Activated CD8-positive, alpha-beta memory T cell treated with anti-CD3 and anti-CD28 coated beads for 1 hour (primary cell): ENCODE measurements at places on chromosomes 5 and 9.

DNA sequence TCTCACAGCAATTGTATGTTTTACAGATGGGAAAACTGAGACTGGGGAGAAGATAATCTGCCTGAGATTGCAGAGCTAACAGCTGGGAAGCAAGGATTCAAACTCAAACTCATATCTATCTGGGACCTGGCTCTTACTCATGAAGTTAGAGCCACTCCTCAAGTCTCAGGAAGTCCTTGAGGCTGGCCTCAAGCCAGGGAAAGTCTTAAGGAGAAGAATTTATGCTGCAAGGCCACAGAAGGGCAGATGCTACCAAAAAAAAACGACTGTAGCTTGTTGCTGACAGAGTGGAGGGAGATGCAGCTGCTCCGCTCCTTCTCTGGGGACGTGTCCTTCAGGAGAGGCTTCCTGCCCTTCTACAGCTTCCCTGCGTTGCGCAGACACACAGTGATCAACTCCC lies 39.8 kb downstream of the BARHL1 start:
- DNase-seq, result no peak

DNA sequence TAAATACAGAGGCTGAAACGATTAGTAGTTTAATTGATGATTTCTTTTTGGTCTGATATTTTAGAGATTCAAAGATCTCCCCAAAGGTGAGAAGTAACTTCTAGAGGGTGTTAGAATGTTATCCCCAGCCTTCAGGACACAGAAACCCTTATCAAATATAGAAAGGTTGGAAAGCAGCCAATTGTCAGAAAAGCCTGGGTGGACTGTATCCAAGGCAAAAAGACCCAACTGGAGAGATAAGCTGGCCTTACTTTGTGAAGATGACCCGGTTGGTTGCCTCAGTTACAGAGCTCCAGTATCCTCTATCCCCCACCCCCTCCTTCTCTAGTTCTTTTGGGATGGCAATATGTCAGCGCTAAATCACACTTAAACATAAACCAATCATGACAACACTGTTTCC lies 75.7 kb downstream of the GCNT4 start:
- no peak for DNase-seq

GRCh38 chr5:142330444-142330843 lies 5.6 kb upstream of the SPRY4 start:
- DNase-seq, result no peak

DNA sequence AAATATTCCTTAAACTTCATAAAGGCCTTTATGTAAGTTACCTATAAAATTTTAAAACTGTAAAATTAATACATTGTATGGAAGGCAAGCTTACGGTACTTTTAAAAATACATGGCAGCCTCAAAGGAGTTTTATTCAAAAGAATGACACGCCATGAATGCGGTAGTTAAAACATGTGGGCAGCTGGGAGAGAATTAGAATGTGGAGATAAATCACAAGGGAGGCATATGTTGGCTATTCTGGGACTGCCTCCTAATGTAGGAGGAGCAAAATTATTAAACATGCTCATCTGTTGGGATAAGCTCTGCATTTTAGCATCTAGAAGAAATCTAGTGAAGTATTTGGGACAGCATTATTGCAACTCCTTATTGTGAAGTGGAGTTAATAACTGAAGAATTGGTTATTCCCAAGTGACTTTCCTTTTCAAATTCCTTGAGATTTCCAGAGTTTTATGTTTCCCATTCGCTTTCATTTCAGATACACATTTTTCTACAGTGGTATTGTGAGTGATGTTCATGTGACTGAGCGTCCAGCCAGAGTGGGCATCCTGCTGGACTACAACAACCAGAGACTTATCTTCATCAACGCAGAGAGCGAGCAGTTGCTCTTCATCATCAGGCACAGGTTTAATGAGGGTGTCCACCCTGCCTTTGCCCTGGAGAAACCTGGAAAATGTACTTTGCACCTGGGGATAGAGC lies 109.4 kb downstream of the CMYA5 start:
- DNase-seq, result no peak

GRCh38 chr9:76181020-76181641 lies 213.1 kb downstream of the RFK start:
- no peak for DNase-seq

- DNase-seq, result no peak
Observed at GRCh38 chr5:32170303-32171151, 3.6 kb downstream of the GOLPH3 start.

- DNase-seq, result no peak
Observed at GRCh38 chr5:68884883-68885282, 208.9 kb upstream of the SLC30A5 start.

DNA sequence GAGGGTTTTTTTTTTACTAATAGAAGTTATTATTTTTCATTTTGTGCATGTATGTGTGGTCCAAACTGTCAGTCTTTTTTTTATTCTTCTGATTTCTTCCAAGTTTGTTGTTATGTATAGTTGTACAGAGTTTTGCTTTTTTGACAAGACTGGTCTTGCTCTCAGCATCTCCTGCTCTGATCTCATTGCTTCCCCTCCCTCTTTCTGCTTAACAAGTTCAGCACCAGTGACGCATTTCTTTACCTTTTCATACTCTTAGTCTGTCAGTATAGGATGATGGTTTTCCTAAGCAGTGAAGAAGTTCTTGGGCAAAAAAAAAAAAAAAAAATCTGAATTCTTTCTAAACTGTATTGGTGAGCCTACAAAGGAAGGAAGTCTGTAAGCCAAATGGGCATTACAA lies 135.1 kb downstream of the CD180 start:
- DNase-seq, result no peak

DNA sequence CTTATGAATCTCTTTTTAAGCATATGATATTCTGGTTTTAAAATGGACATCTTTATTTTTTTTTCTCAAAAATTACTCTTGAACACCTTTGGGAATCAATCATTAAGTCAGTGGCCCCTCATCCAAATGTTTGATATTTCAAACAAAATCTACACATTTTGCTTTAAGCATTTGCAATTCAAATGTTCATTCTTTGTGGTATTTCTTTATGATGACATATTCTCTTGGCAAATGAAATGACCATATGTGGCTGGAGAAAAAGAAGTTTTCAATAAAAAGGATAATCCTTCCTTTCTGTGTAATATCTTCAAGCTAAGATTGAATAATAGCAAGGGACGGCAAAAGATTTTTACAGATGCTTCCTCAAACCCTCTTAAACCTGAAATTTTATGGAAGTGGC lies 420.8 kb downstream of the MTRR start:
- DNase-seq, result no peak

DNA sequence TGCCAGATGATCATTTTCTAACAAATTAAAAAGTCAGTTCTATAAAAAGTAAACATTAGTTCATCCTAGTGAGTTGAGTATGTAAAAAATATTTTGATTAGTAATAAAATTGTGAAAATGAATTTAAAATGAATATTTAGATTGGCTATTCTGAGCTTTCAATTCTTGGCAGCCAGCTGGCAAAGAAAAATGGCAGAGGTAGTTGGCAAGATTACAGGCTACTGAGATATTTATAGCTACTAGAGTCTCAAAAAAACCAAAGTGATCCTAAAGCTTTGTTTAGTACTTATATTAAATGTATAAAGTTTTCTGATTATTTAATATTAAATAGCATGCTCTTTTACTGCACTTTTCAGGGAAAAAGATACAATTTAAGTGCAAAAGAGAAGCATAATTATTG lies 25.0 kb downstream of the SGTB start:
- no peak for DNase-seq

- DNase-seq, result no peak
Observed at GRCh38 chr5:94908889-94909480, 290.5 kb downstream of the SLF1 start.

DNA sequence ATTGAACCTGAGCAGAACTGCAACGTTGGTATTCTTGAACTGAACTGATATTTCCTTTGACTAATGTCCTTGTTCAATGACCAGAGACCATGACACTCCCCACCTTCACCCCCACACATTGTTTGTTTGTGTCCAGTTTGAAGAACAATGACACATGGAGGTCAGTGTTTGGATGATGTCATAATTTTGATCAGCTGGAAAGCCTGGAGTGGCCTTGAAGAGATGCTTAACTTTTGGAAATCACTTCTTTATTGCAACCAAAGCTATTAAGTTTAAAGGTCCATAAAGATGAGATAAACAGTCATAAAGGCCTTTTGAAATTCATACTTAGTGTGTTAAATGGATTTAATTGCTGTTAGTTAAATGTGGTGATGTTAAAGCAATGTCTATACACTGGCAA lies 92.7 kb downstream of the TMC1 start:
- no peak for DNase-seq

- DNase-seq, result no peak
Observed at GRCh38 chr5:82156874-82157273, 121.3 kb downstream of the RPS23 start.

DNA sequence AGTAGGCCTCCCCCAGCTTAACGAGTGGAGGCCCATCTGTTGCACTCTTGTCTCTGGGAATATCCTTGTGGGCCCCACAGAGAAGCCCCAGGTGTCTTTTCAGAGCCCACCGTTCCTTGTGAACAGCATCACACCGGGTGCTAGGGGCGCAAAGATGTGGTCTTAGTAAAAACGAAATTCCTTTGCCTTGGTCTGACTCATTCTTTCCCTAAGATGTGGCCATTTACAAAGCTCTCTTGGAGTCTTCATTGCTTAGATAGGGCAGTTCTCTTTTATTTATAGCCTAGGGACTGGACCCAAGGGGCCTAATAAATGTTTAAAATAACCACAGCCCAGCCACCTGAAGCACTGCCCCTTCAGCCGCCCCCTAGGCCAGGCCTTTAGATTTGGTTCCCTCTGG lies 52.8 kb upstream of the RPL26L1 start:
- DNase-seq, result no peak

DNA sequence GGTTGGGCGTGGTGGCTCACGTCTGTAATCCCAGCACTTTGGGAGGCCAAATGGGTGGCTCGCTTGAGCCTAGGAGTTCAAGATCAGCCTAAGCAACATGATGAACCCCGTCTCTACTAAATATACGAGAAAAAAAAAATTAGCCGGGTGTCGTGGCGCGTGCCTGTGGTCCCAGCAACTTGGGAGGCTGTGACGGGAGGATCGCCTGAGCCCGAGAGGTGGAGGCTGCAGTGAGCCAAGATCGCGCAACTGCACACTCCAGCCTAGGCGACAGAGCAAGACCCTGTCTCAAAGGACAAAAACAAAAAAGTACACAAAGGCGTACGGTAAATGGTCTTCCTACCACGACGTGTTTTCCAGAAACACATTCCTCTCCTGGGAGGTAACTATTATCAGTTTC lies 538 bp upstream of the BDP1 start:
- no peak for DNase-seq

- DNase-seq, result no peak
Observed at GRCh38 chr9:81455462-81456219, 233.7 kb downstream of the TLE1 start.

DNA sequence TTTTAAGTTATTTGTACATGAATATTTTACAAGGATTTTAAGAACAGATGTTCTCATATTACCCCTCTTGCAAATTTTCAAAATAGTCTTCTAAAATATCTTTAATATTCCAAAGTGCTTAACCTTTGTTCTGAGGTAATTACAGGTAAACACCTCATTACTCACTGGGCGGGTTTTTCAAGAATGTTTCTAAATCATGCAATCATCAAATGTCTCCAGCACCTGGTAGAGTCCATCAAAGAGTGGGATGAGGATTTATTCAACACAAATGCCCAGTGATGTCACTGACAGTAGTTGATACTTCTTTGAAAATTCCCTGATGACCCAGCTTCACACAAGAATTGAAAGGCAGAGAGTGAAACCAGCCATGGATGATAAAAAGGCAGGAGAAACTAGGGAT lies 114.4 kb downstream of the SEC61B start:
- no peak for DNase-seq

GRCh38 chr5:54991416-54991815 lies 6.0 kb upstream of the ESM1 start:
- DNase-seq, result no peak

DNA sequence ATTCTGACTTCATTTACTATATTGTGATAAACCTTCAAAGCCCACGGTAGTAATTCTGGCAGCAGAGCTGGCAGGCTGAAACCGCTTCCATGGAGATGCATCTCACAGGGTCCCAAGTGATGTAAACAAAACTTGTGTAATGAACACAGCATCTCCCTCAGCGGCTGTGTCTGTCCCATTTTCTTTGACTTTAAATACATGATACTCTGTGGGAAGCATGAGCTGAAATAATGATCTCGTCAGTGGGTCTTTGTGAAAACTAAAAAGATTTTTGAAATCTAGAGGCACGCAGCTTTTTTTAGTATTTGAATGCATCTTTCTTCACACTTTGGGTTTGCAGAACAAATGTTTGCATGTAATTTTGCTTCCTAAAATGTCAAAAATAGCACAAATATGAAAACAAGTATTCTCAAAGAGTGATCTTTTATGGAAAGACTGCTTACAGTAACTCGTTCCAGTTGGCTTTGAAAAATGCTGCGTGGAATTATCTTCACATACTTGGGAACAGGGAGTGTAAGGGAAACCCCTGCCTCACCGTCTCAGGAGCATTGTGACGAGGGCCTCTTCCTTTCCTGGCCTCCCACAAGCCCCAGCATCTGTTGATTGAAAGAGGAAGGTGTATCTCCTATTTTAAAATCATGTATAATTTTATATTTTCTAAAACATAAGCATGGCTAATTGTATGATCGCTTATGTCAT lies 18.1 kb upstream of the LPCAT1 start:
- DNase-seq, result no peak

GRCh38 chr5:127887282-127887681 lies 184.1 kb downstream of the CCDC192 start:
- no peak for DNase-seq

- no peak for DNase-seq
Observed at GRCh38 chr5:138824924-138825863, 49.9 kb downstream of the LRRTM2 start.

DNA sequence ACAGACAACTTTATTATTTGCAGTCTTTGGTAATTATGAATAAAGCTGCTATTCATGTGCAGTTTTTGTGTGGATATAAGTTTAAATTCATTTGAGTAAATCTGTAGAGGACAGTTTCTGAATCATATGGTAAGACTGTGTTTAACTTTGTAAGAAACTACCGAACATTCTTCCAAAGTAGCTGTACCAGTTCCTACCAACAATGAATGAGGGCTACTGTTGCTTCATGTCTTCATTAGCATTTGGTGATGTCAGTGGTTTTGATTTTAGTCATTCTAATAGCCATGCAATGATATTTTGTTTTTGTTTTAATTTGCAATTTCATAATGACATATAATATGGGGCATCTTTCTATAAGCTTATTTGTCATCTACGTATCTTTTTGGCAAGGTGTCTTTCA lies 501.3 kb upstream of the RORB start:
- DNase-seq, result no peak
